ENCODE measurements at places on chromosomes 4 and X.

GRCh38 chrX:8748855-8749254 is 16.9 kb upstream of the ANOS1 start:
- no peak for DNase-seq

DNA sequence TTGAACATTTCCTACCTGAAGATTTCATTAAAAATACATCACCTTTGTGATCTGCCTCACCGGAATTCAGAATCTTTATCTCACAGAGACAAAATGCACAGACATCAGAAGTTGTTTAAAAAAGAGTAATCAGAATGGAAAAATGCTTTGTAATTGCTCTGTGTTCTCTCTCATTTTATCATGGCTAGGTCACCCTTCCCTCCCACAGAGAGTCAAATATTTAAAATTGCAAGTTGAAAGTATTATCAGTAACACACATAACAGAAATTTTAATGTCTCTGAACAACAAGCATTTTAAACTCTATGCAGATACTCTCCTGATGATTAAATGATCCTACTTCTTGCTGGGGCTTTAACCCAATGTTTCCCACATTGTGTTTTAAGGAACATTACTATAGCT is 362.0 kb downstream of the CBLL2 start:
- no peak for DNase-seq

GRCh38 chr4:15001248-15001868 is 923 bp upstream of the CPEB2 start:
- peak; percentile 91 for DNase-seq

DNA sequence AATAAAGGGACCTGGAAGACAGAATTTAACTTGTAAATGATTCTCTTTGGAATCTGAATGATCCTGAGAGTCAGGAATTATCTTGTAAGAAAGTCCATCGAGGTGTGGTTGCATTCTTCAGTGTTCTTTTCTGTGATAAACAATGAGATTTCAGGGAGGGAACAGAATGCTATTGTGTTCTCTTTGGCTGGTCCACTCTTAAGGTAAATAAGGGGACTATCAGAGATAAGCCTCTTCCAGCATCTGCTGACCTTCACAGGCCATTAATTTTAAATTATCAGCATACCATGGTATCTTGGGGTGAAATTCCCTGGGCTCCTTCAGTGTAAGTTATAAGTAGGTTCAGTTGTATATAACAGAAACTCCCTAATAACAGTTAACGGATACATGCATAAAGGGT is 107.1 kb upstream of the ARHGAP24 start:
- no peak for DNase-seq

DNA sequence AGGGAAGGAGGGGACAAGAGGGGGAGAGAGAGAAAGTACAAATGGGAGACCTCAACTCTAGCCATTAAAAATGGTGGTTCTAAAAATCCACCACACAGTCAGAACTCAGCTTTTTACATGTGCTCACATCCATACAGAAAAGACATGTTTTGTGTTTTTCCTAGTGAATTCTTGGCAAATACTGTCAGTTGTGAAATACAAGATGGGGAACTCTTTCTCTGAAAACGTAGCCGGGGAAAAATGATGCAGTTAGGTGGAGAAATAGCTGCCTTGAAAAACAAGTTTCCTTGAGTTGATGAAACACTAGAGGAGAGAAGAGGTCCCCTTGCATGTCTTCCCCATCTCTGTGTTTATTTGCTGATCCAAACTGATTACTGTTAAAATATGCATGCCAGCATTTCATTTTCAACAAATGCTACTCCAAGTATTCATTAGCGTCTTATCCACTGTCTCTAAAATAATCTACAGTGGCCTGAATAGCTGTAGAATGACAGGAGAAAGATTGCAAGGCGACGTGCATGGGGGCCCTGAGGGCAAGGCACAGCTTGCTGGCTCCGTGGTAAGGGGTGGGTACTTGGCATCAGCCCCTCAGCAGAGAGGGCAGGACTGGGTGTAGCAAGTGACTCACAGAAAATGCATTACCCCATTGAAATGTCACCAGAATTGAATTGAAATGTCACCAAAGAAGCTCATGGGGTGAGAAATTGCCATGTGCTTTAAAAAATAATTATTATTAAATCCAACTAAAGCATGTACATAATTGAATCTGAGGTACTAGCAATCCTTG is 48.1 kb upstream of the TBL1X start:
- no peak for DNase-seq

DNA sequence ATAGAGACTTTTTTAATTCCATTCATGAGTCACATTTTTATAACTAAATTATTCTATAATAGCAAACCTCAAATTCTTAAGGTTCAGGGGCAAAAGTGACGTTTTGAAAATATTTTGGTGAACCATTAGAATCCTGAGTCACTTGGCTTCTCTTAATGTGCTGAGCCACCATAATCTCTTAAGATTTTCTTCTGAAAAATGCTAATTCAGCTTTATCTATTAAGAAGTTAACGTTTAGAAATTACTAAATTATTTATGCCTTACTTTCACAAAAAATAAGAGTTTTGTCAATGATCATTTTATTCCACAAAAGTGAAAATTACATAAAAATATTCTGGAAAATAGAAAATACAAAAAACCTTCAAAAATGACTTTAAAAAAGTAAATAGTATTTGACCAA is 72.5 kb downstream of the GPM6A start:
- no peak for DNase-seq

All from mesenteric fat pad (tissue), 1 donor.